Activated CD4-positive, CD25-positive, alpha-beta regulatory T cell (primary cell): ENCODE measurements at places on chromosomes 11 and 22.

- no peak for DNase-seq
Measured at GRCh38 chr11:75522286-75523044, 3.3 kb downstream of the GDPD5 start.

DNA sequence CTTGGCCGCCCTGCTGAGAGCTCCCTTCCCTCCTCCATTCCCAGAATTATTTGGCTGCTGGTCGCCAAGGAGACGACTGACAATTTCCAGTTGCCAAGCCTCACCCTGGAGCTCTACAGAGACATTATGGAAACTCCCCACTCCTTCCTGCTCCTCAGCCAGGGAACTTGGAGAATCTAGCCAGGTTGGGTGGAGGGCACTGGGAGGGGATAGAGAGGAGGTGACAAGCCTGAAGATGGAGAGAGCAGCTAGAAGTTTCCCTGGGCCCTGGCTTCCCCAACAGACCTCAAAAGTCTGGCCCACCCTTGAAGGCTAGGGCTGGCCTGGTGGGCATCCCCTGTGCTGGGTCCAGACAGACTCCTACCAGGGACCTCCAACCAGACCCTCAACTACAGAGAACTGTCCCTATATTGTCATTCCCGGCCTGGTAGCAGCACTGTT is 6.7 kb upstream of the VSIG10L2 start:
- DNase-seq, result no peak

GRCh38 chr11:102729849-102730815 is 5.4 kb upstream of the MMP8 start:
- DNase-seq, result no peak

DNA sequence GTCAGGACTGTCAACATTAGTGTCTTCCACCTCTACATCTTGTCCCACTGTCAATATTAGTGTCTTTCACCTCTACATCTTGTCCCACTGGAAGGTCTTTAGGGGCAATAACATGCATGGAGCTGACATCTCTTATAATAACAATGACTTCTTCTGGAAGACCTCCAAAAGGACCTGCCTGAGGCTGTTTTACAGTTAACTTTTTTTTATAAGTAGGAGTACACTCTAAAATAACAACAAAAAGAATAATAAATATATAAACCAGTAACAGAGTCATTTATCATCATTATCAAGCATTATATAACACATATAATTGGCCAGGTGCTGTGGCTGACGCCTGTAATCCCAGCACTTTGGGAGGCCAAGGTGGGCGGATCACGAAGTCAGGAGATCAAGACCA is 57.5 kb downstream of the PAK1 start:
- DNase-seq, result no peak

- no peak for DNase-seq
Measured at GRCh38 chr11:34601085-34601444, 19.8 kb upstream of the EHF start.

GRCh38 chr11:67999201-67999629 is 4.7 kb downstream of the UNC93B1 start:
- DNase-seq, result no peak

DNA sequence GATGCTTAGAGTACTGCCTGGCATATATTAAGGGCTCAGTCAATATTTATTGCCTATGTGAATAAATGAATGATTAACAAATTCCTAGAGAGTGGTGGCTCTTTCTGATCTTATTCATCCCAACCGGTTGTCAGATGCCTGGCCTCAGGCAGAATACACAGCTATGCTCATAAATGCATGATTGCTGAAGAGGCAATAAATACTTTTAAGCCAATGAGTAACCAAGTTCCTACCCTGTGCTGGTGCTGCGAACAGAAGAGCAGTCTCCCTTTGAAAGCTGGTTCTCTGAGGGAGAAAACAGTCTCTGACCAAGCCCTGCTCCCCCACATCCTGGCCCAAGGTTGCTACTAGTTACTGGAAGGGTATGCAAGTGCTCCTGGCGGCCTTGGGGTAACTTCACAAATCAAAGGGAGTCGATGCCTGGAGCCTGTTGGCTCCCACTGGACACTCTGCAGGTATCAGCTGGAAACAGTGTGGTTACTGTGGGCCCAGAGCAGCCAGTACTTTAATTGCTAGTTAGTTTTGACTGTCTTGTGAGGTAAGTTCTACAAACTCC is 2.8 kb downstream of the USH1C start:
- DNase-seq, result no peak
